ENCODE measurements at places on chromosomes 13 and 19. TPM values are rescaled to one million over a fixed set of nuclear protein-coding genes. Genes with fewer than 3 reads are reported as not detected.
A peak's percentile ranks its signal among the peaks of the same experiment; 100 is the strongest.

ZNF582 gene
- total RNA-seq = 2.6 TPM

LRP3 gene
- total RNA-seq = 11.2 TPM

PALM gene
- total RNA-seq = 0.32 TPM

ZNF888 gene
- 1.9 TPM for total RNA-seq

MIA gene
- total RNA-seq = not detected

DNA sequence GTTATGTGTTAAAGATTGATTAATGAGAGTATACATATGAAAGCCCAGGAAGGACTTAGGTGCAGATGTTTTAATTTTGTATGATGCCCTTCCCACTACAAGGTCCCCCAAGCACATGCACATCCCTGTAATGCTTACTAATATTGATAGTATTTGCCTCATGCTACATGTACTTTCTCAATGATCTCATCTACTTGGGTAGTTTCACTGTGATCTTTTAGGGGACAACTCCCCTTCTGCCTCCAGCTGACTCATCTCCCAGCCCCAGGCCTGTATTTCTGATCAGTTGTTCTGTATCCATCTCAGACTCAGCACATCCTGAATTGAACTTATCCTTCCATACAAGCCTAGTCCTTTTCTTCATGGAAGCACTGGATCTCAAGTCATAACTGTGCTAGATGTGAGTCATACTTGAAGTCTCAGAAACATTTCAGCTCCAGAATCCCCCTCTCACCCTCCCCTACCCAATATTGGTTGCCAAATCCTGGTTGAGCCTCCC is 49.4 kb upstream of the INTS6 start:
- DNase-seq = no peak

DNA sequence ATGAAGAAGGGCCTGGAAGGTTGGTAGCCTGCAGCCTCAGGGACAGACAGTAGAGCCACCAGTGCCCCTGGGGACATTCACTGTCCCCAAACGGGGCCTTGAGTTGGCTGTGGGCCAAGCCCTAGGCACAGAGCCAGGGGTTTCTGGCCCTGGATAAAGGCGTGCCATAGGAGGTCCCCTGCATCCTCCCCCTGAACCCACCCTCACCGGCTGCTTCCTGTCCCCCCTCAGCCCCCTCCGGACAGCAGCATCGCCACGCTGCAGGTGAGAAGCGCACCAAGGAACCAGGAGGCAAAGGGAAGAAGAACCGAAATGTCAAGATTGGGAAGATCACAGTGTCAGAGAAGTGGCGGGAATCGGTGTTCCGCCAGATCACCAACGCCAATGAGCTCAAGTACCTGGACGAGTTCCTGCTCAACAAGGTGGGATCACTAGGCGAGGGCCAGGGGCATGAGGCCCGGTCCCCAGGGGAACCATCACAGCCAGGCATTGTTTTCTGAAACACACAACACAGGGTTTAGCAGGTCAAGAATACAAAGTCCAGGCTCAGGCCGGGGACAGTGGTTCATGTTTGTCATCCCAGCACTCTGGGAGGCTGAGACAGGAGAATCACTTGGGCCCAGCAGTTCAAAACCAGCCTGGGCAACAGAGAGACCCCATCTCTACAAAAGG is 14.6 kb upstream of the USE1 start:
- DNase-seq = no peak

DNA sequence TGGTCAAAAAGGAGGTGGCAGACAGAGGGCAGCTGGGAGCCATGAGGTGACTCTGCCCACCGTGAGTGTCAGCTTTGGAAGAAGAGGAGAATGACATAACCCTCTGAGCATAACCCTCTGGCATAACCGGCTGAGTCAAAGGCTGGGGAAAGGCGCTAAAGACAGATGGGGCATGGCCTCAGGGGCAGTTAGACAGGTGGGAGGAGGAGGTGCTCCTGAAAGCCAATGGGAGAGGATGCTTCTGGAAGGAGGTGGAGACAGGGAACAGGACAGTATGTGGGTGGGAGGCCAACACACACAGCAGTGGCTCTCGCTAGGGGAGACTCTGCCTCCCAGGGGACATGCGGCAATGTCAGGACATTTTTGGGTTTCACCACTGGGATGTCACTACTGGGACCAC is 17.1 kb downstream of the ELAVL1 start:
- DNase-seq = no peak

GRCh38 chr13:34044660-34045080 is 226.7 kb downstream of the RFC3 start:
- peak; percentile 55 for DNase-seq

DNA sequence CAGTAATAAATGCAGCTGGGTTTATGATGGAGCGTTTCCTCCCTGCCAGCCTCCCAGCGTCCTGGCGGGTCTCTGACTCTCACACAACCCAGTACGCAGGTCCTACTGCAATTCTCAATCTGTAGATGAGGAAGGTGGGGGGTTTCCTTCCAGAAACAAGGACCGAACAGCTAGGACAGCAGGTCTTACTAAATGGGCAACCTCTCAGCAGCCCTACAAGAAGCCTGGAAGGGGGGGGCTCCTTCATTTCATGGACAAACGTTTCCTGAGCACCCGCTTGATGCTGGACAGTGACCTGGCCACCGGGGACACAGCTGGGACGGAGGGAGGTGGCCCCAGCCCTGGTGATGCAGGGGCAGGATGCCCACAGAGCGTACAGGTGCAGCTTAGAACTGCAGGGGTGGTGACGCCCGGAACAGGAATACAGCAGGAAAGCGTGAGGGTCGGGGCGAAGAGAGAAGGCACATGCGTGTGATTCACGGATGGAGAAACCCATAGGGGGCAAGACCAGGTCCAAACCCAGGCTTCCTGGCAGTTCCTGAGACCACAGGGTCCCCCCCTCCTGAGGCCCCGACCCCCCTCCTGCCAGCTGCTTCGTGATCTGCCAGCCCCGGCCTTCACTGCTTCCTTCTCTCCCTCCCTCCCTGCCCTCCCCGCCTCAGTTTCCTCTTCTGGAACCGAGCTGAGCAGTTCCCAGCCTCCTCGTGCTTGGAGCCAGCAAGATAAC is 732 bp upstream of the C2CD4C start:
- no peak for DNase-seq

DNA sequence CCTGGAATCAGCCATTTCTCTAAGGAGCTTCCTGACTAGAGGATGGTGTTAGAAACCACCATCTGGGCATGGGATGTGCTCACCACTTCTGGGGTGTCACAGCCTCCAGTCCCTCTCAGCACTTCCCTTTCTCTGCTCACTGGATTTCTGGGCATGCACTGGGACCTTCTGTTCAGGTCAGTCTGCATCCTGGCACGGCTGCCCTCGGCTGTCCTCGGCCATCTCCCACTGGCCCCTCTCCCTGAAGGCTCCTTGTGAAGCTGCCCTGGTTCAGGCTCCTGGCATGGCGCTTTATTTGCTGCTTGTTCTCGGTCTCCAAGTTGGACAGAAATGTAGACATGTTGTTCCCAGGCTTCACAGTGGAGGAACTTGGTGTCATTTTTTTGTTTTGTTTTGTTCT is 60.0 kb downstream of the TEX29 start:
- no peak for DNase-seq

GRCh38 chr19:14683439-14683838 is 6.4 kb upstream of the ZNF333 start:
- DNase-seq = no peak

GRCh38 chr13:75236774-75237173 is 245.2 kb downstream of the TBC1D4 start:
- no peak for DNase-seq

All from fibroblast of villous mesenchyme (primary cell).